ENCODE measurements at places on chromosomes 3 and 15. TPM values are rescaled to one million over a fixed set of nuclear protein-coding genes. Genes with fewer than 3 reads are reported as not detected.

The CMTM8 gene
- 2.8 TPM for total RNA-seq

The CHRD gene
- total RNA-seq: 31.3 TPM

The FOXP1 gene
- 56.7 TPM for total RNA-seq

The CXCR6 gene
- total RNA-seq: 0.39 TPM

The HHLA2 gene
- total RNA-seq: not detected

The KBTBD12 gene
- 3.1 TPM for total RNA-seq

The KIF9 gene
- 2.1 TPM for total RNA-seq

The CCRL2 gene
- total RNA-seq: 1.2 TPM

The BFSP2 gene
- total RNA-seq: not detected

The SLC35G2 gene
- 7.1 TPM for total RNA-seq

The PPARG gene
- total RNA-seq: 72.8 TPM

The ATP13A4 gene
- 22.4 TPM for total RNA-seq

The LAMB2 gene
- 379 TPM for total RNA-seq

The SETMAR gene
- total RNA-seq: 20.0 TPM

The ZDHHC3 gene
- total RNA-seq: 44.7 TPM

The PPP1R14D gene
- not detected for total RNA-seq

The OR5K3 gene
- total RNA-seq: not detected

The CASR gene
- not detected for total RNA-seq

The NR2C2 gene
- 36.7 TPM for total RNA-seq

The C3orf22 gene
- not detected for total RNA-seq

The GUCA1C gene
- total RNA-seq: not detected

The GOLGA6D gene
- total RNA-seq: 0.30 TPM

The CCR3 gene
- total RNA-seq: 0.49 TPM

The SNTN gene
- not detected for total RNA-seq

The IQCF5 gene
- not detected for total RNA-seq

The MYO5C gene
- 8.0 TPM for total RNA-seq

The ECE2 gene
- not detected for total RNA-seq

The BCL2A1 gene
- 8.2 TPM for total RNA-seq

The FSD2 gene
- total RNA-seq: 6.5 TPM

The FAM162A gene
- total RNA-seq: 20.6 TPM

The CKMT1B gene
- 3.9 TPM for total RNA-seq

The DLG1 gene
- total RNA-seq: 119 TPM

The SPTSSB gene
- 29.6 TPM for total RNA-seq

The TNNC1 gene
- total RNA-seq: 98.9 TPM

The HDDC3 gene
- total RNA-seq: 7.9 TPM
